ENCODE measurements at places on chromosomes 3 and 15.

GRCh38 chr3:89521328-89521727, 413.9 kb downstream of the EPHA3 start:
- no peak for DNase-seq

DNA sequence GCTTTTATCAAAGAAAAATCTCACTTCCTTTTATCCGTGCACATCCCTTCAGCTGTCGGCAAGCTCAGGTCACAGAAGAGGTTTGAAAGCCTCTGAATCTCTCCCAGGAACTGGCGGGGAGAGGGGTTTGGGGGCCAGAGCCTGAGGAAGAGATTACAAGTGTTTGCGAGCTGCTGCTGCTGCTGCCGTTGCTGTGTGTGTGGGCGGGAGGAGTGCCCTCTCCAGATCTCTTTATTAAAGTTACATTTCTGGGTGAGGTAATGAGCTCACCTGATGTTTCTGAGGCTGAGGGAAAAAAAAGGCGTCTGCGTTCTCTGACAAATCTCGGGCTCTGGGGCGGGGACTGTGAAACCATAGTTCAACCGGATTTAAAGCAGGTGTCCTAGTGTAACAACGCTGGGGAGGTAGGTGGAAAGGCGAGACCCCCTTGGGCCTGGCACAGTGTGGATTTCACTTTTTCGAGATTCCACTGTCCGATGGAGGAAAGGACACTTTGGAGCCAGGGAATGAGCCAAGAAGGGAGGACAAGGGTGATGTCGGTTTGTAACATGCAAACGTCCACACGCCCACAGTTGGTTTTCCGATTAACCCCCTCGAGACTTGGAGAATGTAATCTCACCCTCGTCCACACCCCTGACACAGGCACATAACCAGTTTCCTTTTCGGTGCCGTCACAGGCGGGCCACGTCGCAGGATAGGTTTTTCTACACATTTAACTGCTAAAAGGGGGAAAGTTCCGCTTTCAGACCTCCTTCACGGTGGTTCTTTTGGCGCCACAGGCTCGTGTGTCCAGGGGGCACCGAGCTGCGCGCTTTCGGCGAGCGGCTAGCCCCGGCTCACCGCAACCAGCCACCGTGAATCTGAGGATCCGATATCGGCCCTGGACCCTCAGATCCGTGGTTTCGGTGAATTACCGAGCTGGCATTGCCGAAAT, 2.1 kb downstream of the ALCAM start:
- peak; percentile 35 for DNase-seq

DNA sequence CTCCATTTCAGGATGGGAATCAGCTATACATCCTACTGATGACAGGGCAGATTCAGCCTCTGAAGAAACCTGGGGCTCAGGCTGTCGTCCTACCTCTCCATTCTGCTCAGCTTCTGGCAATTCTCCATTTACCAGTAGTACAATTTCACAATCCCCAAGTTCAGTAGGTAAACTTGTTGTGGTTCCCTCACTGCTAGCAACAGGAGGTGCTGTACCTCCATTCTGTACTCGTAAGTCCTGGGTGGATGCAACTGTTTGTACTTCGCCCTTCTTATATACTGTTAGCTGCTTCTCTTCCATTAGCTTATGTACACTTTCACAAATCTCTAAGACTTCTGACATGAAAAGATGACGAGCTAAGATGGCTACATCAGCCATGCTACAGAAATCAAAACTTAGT, 11.6 kb downstream of the ZBTB11 start:
- no peak for DNase-seq

GRCh38 chr15:23073890-23074646, 34.7 kb upstream of the TUBGCP5 start:
- DNase-seq, result peak; percentile 60

GRCh38 chr3:37443363-37444035, 269.1 kb upstream of the LRRFIP2 start:
- DNase-seq, result no peak

DNA sequence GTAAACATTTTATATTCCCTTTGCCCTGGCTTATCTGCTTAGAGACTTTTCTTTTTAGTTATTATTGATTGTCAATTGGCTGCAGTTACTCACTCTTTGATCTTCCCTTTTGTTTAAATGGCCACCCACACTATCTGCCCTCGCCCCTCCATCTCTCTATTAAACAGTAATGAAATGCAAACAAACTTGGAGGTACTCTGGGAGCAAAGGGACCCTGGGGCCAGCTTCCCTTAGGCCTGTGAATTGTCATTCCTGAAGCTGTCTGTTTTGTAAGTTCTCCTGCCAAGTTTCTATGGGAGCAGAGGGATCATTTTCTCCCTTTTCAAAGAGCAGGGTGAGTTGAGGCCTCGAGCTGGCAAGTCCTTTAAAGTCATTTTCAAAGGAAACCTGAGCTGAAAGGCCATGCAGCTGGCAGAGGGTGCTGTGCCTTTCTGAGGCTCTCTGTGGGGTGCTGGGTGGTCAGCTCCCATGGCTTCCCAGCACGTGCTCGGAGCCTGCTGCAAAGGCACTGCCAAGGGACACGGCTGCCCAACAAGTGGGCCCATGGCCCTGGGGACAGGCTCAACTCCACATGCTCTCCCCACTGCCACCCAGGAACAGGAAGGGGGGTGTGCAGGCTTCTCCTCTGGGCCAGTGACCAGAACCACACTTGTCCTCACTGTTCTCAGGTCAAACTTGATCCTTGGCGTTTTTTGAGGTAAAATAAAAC, 17.4 kb upstream of the RTP2 start:
- DNase-seq, result peak; percentile 40

DNA sequence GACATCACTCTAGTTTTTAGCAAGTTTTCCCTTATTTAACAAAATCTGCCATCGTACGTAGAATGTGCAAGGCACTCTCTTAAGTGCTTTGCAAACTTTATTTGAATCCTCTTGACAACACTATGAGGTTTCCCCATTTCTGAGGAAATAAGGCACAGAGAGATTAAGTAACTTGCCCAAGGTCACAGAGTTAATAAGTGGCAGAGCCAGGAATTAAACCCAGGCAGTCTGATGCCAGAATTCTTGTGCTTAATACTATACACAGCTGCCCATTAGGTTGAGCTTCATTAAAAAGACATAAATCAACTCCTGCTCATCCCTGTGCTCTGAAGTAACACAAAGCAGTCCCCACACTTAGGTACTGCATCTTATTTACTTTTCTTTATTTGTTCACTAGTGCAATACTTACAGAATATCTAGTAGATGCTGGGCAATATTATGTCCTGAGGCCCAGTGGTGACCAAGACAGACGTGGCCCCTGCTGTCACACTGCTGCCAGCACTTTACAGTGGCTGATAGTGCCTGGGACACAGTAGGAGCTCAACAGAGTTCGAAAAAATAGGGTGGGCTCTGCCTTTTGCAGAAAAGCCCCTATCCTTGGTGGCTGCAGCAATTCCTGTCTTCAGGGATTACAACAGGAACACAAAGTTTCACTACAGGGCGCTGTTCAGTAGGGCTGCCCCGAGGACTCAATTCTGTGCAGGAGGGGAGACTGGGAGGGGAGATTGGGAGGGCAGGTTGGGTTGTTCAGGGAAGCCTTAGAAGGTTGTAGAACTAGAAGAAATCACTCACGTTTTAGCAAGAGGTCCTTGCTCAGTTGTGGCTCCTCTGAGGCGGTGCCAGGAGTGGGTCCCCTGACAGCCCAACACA, 138.3 kb upstream of the TPM1 start:
- DNase-seq, result no peak

DNA sequence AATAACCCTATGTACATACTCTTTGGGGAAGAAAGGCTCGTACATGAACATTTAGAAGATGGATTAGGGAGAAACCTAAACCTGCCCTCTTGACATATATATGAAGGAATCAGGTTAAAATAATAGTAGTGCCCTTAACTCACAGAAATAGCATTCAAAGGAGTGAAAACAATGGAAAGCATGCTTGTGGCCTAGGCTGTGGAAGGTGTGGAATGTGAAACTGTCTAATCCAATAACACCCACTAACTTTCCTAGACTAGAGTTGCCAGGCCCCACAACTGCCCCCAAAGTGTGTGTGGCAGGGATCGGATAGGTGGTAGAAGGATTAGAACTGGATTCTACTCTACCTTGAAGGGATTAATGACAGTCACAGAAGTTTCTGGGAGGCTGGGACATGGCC, 317.4 kb upstream of the LRRFIP2 start:
- no peak for DNase-seq

- DNase-seq, result no peak
Measured at GRCh38 chr3:46501702-46502101, 3.9 kb downstream of the RTP3 start.

DNA sequence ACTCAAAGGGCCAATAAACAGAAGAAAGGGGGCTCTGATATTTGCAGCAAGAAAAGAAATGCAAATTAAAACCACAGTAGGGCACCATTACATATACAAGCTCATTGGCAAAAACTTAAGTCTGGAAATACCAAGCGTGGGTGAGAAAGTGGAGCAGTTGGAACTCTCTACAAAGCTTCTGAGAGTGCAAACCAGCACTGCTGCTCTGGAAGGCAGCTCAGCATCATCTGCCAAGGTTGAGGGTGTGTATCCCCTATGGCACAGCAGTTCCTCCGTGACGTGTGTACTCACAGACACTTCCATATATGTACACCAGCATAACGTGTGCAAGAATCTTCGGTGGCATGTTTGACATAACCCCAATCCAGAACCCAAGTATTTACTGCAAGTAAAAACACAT, 271.0 kb upstream of the ATP10A start:
- DNase-seq, result no peak

DNA sequence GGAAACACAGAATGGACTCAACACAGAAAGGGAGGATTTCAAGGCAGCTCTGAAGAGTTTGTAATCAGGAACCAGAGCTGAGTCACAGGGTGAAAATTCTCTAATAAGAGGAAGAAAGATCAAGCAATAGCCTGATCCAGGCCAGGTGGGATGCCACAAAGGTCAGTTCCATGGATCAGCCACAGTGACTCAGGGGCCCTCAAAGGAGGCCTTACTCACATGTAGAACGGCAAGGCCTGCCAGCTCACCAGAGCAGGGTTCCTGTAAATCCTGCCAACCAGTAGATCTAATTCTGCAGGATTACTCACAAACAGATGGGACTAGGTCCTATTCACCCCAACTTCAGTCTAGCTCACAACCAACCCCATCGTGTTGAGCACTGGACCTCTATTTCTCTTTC, 78.3 kb upstream of the PPP2R3A start:
- DNase-seq, result no peak

DNA sequence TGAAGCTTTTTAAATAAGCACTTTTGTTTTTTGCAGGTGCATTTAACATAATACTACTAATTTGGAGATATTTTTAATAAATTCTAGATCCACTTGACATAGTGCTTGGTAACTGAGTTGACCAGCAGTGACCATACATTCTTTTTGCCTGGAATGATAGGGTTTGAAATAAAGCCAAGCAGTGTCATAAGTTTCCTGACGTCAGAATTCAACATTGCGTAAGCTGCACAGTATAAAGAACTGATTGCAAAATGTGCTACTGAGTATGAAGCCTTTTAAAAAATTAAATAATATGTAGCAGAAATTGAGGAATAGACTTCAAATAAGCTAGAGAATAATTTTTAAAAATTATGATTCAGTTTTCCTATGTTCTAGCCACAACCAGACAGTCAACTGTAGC, 454.6 kb upstream of the ARPP21 start:
- no peak for DNase-seq

DNA sequence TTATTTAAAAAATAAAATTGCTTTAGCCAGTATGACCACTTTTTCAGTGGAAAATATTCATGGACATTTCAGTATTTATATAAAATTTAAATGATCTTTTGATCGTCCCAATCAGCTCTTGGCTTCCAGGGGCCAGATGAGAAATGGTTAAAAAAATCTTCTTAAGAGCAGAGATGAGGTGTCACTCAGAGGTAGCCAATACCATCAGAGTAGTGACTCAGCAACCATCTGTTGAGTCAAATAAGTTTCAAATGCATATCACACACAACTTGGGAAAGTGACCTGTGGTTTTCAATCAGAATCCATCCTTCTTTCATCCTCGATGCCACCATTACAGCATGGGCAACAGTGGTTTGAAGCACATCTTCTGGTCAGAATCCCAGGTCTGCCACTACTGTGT, 958.8 kb upstream of the NR2F2 start:
- DNase-seq, result no peak

- DNase-seq, result no peak
Measured at GRCh38 chr3:132380920-132381319, 36.4 kb upstream of the DNAJC13 start.

DNA sequence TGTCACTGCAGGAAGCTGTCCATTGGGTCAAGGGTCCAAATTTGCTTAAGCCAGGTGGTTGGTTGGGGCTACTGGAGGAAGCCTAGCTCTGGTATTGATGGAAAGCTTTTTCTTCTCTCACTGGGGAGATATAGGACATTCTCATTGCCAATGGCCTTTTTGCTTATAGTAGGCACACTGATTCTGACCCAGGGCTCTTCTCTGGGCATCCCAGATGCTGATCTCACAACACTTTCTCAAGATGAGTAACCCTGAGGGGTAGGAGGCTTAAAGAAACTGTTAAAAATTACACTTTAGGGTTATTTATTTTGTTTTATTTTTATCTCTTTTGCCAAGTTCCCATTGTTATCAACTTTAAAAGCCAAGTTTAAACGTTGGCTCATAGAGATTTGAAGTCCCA, 337.8 kb downstream of the LRRC3B start:
- DNase-seq, result no peak

DNA sequence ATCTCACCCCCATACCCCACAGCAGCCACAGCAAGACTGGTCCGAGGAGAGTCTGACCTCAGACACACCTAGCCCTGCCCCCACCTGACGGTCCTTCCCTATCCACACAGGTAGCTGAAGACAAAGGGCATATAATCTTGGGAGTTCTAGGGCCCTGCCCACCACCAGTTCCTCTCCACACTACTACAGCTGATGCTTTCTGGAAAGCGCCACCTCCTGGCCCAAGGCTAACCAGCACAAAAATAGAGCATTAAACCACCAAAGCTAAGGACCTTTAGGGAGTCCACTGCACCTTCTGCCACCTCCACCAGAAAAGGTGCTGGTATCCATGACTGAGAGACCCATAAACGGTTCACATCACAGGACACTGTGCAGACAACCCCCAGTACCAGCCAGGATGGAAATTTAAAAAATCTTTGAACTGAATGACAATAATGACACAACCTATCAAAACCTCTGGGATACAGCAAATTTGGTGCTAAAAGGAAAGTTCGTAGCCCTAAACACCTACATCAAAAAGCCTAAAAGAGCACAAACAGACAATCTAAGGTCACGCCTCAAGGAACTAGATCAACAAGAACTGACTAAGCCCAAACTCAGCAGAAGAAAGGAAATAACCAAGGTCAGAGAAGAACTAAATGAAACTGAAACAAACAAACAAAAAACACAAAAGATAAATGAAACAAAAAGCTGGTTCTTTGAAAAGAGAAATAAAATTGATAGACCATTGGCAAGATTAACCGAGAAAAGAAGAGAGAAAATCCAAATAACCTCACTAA, 122.1 kb upstream of the TPRG1 start:
- no peak for DNase-seq

DNA sequence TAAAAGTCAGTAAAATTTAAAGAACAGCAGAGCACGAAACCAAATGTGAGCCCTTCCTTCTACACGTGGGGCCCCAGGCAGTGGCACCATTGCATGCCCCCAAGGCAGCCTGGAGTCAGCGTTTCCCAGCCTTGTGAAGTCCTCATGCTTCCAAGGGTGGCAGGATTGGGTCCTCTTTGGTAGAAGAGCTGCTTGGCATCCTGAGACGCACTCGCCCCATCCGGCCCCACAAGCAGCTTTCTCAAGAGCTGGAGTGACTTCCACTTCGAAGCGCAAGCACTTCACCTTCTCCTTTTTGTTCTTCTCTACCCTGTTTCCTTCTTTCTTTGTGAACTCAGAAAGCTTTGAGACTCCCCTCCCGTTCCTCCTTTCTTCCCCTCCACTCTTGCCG, 34.7 kb downstream of the ZNF710 start:
- no peak for DNase-seq
